ENCODE measurements at places on chromosomes 12 and 14.

DNA sequence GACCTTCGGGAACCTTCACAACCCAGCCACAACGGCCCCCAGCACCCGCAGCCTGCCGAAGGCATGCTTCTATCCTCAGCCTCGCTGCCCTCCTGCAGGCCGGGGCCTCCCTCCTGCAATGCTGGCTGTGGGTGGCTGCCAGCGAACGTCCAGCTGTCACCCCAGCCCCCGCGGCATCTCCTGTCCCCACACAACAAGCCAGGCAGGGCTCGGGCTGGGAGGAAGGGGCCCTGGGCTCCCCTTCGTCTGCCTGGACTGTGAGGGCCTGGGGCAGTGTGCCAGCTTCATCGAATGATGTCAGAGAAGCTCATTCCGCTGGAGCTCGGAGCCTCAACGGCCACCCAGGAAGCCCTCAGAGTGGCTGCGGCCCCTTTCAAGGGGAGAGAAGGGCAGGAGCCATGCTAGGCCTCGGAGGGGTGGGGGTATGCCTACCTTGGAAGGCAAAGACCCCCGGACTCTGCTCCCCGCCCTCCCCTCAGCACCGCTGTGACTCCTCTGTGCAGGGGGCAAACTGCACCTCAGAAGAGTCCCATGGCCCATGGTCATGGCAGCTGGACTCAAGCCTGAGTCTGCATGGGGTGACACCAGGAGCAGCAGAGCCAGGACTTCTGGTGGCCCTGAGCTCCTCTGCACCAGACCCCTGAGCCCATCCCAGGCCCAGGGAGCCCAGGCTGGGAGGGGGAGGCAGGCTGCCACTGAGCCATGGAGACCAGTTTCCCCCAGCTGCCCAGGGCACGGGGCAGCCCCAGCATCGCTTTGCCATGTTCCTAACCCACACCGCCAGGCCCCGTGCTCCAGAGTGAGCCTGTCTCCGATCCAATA is 24.7 kb upstream of the C14orf180 start:
- no peak for DNase-seq

- DNase-seq = no peak
Observed at GRCh38 chr14:21185491-21185890, 29.6 kb upstream of the OR5AU1 start.

GRCh38 chr14:64580467-64580866 is 30.7 kb downstream of the PPP1R36 start:
- DNase-seq = no peak

DNA sequence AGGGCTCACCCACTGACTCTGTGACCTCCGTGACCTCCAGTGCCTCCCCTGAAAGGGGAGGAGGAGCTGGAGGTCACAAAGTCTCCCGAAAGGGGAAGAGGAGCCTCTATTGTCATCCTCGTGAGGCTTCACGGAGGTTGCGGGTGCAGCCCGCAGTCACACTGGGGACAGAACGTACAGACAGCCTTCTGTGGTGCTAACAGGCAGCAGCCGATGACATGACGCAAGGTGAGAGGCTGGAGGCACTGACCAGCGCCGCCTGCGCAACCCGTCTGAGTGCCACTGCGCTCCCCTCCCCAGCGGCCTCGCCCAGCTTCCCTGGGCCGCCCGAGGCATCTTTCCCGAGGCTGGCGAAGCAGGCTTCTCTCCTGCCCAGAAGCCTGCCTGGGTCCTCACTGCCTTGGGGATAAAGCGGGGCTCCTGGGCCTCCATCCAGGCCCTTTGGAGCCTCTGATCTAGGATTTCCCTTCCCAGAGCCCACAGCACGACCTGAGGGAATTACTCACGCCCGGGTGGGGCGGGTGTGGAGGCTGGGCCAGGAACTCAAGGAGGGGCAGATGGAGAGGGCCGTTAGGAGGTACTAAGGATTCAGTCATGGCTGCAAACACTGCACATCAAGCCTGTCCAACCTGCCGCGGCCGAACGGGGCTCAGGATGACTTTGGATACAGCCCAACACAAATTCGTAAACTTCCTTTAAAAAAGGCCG is 12.3 kb upstream of the LBHD2 start:
- no peak for DNase-seq

DNA sequence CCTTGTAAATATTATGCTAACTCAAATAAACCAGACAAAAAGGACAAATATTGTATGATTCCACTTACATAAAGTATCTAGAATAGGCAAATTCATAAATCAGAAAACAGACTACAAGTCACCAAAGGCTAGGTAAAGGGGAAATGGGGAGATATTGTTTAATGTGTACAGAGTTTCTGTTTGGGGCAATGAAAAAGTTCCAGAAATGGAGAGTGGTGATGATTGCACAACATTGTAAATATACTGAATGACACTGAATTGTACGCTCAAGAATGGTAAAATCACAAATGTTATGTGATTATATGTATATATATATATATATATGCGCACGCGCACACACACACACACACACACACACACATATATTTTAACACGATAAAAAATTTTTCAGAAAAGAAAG is 182.5 kb downstream of the SLC2A13 start:
- no peak for DNase-seq

GRCh38 chr14:23028799-23029198 is 5.9 kb downstream of the PSMB5 start:
- DNase-seq = no peak

DNA sequence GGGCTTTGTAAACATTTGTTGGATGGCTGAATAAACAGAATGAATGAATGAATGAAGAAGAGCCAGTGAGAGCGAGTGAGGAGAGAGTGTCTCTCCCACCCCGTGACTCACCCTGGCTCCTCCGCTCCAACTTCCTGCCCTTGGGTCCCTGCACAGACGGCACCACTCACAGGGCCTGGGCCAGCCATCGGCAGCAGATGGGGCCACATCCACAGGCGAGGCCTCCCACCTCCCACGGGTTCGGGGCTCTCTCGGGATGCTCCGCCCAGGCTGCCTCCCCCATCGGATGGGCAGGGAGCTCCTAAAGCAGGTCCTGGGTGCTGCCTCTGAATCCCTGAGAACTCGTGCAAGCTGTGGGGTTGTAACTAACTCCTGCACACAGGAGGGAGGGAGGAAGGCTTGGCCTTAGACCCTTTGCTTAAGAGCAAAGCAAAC is 41.3 kb downstream of the CCNK start:
- no peak for DNase-seq

GRCh38 chr12:16300736-16301135 is 23.3 kb upstream of the SLC15A5 start:
- DNase-seq = no peak

GRCh38 chr14:37213016-37213415 is 15.3 kb downstream of the MIPOL1 start:
- DNase-seq = no peak

DNA sequence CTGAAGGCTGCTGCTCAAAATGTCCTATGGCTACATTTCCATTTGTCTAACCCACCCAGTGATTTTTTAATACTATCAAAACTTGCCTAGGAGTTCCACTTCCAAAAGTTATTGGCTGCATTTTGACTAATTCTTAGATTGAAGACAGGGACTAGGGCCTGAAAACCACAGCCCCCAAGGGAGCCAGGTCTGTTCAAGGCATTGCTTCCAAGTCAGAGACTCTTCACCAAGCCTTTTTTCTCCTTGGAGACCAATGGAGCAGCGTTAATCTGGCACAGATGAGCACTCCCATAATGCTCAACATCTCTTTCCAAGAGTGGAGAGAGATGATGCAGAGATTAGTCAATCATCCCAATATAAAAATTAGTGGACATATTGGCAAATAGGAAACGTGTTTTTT is 112.5 kb upstream of the HIF1A start:
- DNase-seq = no peak

DNA sequence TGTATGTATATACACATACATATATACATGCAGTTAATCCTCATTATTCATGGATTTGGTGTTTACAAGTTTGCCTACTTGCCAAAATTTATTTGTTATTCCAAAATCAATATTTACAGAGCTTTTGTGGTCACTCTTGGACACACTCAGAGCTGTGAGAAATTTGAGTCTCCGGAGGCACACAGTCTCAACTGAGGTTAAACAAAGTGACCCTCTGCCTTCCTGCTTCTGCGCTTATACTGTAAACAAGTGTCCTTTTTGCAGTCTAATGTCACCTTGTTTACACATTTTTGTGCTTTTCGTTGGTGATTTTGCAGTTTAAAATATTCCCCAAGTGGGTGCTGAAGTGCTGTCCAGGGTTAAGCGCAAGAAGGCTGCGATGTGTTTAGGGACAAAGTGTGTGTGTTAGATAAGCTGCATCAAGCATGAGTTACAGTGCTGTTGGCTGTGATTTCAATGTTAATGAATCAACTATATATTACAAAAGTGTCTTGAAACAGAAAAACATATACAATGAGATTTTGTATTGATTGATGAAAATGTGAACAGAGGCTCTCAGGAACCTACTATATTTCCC is 13.1 kb upstream of the LTA4H start:
- DNase-seq = no peak

- DNase-seq = no peak
Observed at GRCh38 chr12:1338483-1339177, 255.8 kb downstream of the FBXL14 start.

DNA sequence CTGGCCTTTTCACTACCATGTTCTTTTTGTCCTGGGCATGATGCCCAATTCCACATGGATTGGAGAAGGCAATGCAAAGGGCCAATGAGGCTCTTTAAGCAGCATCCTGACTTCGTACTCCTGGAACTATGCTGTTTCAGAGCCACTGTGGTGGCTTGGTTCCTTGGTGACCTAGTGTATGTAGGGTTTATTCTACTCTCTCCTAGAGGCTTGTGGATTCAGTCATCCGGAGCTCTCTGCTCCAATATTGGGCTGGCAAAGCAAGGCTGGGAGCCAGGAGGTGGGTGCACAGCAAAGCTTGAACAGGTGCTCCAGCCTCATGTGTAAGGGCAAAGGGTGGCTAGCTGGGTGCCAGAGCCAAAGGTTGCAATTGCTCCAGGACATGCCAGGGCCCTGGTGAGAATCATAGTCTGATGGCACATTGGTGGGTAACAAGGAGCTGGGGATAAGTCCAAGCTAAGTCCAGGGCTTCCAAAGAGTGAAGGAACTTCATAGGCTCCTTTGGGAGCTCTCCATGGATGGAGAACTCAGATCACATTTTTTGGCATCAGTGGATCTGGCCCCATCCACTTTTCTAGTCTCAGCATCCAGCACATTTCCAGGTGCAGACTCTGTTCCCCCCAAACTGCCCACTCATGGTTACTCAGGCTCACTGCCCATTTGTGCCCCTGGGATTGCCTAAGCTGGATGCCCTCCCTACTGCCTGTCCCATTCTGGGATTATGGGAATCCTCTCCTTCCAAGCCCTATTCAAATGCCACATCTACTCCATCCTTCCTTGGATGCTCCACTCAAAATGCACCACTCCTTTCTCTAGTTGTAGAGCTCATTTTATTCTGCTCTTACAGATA is 253.9 kb downstream of the EMP1 start:
- no peak for DNase-seq

GRCh38 chr12:67732857-67733256 is 84.3 kb downstream of the DYRK2 start:
- no peak for DNase-seq

- no peak for DNase-seq
Observed at GRCh38 chr14:102579696-102580549, 12.5 kb upstream of the RCOR1 start.

DNA sequence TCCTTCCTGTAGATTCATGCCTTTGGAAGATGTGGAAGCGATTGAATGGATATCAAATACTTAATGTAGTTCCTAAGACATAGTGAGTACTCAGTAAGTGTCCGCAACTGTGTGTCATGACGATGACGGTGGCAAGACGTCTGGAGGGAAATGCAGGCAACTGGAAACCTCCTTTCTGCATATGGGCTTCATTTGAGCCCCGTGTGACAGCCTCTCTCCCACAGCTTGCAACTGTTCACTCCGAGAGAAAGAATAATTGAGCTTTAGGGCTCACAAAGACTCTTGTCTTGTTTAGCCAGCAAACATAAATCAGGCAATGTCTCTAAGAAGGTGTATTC is 6.9 kb downstream of the CFAP251 start:
- no peak for DNase-seq

- DNase-seq = no peak
Observed at GRCh38 chr12:3564411-3564810, 73.4 kb downstream of the PRMT8 start.

GRCh38 chr12:105876396-105876927 is 262.3 kb downstream of the NUAK1 start:
- no peak for DNase-seq

All from activated T-cell treated with anti-CD3 and anti-CD28 coated beads, Interleukin-2, amount 50 U/mL, for 24 hours (primary cell).